Cortex of kidney (tissue), 1 donor: ENCODE measurements at places on chromosomes 1 and 21.

- DNase-seq: no peak
Measured at GRCh38 chr1:228900886-228901392, 165.7 kb downstream of the RHOU start.

DNA sequence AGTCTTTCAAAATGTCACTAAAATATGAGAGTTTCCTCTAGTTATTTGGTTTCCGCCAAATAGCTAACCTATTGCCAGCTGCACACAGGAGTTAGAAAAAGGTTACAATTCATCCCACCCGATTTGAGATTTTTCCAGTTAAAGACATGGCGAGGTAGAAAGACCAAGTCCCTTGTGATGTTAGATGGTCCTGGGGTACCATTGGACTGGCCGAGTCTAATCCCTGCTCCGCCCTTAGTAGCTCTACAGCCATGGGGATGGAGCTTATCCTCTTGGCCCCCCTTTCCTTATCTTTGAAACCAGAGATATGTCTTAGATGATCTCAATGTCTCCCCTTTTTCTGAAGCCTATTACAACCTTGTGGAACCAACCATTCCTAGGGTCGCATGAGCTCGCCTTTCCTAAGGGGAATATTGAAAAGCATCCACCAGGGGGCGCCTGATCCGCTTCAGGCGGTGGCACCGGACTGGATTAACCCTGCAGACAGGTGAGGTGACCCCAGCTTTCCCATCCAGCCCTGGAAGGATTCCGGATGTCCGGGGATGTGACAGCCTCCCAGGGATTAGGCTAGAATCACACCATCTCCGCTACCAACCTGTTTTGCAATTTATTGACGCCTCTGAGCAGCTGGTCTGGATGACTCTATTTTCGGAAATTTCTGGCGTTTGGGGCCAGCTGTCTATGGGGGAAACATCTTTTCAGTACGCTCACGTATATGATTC lies 68.3 kb upstream of the SIM2 start:
- DNase-seq: no peak

DNA sequence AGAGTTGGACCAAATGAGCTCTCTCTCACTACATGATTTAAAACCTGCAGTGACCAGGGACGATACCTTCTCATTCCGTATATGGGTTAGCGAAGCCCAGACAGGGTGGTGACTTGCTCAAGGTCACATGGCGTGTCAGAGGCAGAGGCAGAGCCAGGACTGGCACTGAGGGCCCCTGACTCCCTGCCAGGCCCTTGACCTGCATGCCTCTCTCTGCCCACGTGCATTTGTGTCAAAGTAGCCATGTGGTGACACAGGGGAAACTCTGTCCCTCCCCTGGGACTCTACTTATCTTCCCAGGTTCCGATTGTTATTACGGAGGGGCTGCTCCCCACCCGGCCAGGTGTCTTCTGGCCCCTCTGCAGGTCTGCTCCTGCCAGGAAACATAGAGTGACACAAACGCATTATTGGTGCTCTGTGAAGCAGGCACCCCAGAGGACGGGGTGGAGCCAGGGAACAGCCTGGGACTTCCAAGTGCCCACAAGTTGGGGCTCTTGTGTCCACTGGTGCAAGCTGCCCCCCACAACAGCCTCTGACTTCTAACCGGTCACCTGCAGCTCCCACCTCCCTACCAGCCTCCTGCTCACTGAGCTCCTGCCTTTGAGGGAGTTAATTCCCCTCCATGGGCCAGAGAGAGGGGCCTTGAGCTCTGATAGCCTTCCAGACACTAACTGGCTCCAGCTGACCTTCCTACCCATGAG lies 7.3 kb upstream of the TINAGL1 start:
- no peak for DNase-seq

- DNase-seq: no peak
Measured at GRCh38 chr1:196960854-196961253, 16.5 kb upstream of the CFHR5 start.

GRCh38 chr1:231776757-231777062 lies 150.1 kb downstream of the DISC1 start:
- no peak for DNase-seq

DNA sequence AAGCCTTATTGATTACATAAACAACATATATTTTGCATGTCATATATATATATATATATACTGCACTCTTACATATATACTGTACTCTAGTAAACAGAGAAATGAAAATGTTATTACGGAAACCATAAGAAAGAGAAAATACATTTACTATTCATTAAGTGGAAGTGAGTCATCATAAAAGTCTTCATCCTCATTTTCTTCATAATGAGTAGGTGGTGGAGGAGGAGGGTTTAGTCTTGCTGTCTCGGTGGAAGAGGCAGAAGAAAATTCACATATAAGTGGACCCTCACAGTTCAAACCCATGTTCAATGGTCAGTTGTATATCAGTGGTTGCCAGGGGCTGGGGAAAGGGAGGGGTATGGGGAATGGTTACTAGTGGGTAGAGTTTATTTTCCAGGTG lies 8.0 kb upstream of the IFNLR1 start:
- DNase-seq: no peak

- no peak for DNase-seq
Measured at GRCh38 chr1:224749916-224750315, 133.8 kb downstream of the CNIH3 start.

GRCh38 chr1:19229229-19229628 lies 19.2 kb upstream of the UBR4 start:
- DNase-seq: no peak
